ENCODE measurements at places on chromosomes 5 and 9.

- no peak for DNase-seq
Observed at GRCh38 chr5:34606101-34606500, 50.0 kb upstream of the RAI14 start.

DNA sequence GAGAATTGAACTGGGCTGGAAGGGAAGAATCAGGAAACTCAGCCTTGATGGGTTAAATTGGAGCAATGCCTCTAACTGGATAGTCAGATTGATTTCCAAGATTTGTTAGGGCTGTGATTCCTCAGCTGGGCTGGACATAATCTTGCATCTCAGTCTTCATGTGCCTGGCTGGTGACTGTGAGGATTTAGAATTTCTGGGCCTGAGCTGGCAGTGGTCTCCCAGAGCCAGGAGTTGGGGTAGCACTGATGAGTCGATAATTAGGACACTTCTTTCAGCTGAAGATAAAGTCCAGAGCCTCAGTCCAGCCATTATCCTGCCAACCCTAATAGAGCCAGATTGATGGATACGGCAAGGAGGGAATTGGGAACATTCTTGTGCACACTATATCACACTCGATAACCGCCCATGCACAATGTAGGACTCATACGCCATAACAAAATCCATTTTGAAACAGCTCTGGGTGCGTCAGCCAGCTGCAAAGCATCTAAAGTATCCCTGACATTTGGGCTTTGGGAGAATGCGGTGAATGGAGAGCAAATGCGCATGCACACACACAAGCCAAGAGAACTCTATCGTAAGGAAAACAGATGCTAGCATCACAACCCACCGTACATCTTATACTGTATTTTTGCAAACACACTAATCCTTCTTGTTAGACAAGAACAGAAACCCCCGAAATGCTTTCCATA, 405.1 kb upstream of the KLF4 start:
- no peak for DNase-seq

- no peak for DNase-seq
Observed at GRCh38 chr5:108700930-108701329, 46.8 kb upstream of the FER start.

- DNase-seq = no peak
Observed at GRCh38 chr9:83144492-83144891, 81.5 kb upstream of the RASEF start.

DNA sequence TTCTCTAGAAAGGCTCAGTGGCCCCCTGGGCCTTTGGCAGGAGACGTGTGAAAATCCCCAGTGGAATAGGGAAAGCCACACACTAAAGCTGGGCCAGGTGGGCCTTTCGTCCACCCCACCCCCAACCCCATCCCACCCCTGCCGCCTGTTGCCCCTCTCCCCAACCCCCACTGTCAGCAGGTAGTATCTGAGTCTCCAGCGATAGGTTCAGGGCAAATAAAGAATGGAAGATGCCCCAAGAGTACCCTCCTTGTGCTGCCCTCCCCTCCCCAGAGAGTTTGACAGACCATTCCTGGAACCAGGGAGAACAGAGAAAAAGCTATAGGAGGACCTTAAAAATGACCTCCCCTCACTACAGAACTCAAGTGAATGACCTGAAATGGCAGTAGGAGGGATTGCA, 36.7 kb upstream of the UBE2D2 start:
- DNase-seq = no peak

GRCh38 chr5:40442346-40442745, 237.4 kb upstream of the PTGER4 start:
- no peak for DNase-seq

- DNase-seq = no peak
Observed at GRCh38 chr9:16500386-16500785, 370.1 kb downstream of the BNC2 start.

GRCh38 chr5:67363963-67364362, 167.4 kb upstream of the CD180 start:
- no peak for DNase-seq

GRCh38 chr5:72691751-72692150, 124.7 kb upstream of the TNPO1 start:
- no peak for DNase-seq

DNA sequence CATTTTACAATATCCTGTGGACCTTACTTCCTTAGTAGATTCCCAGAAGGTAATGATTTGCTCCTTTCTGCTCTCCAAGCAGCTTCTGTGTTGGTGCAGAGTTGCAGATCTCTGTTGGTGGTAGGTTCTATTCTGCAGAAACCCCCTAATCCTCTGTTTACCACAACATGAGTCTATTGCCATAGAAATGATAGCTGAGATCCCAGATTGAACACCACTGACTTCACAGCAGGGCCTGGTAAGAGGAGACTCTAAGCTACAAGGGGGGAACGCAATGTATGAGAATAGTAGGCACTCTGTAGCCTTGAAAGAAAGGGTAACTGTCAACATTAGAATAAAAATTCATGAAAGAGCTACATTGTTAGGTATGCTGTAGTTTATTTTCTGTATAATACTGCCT, 59.5 kb downstream of the MUSK start:
- no peak for DNase-seq

DNA sequence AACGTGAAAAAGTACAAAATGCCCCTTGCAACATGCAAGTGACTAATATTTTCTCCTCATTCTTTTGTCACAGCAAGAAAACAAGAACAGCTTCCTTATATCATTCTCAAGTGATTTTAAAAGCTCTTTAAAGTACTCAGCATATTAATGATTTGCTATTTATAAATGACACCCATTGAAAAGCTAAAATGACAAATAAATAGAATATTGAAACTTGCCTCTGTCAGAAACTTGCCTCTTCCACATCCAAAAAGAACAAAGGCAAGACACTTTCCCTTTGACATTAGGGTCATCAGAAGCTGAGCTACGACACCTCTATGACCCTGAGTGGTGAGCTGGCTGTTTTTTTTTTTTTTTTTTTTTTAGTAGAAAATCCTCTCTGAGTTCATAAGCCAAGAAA, 339.6 kb upstream of the ITGA1 start:
- no peak for DNase-seq
